ENCODE measurements at places on chromosomes 12 and 14.

DNA sequence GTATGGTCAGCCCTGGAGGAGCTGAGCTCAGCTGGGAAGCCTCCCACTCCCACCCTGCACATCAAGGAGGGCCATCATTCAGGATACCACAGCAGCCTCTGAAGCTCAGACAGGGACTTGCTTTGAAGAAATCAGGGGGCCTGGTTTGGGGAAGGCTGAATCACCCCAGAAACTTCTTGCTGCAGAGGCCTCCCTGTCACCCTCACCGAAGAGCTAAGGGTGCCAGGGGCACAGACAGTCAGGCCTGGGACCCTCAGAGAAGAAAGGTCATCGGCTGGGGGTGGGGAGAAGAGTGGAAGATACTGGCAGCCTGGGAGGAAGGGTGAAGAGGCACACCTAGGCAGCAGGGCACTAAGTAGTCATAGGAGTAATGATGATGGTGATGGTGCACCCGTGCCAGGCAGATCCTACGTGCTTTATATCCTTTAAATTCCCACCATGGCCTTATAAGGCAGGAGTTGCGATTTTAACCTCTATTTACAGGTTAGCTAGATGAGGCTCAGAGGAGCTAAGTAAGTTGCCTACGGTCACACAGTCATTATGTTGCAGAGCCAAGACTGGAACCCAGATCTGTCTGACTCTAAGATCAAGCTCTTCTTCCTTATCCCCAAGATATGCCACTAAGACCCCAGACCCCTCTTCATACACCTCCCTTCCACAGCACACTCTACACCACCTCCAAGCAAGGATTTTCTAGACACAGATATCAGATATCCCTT lies 28.5 kb upstream of the PNMA1 start:
- no peak for DNase-seq

GRCh38 chr12:44224399-44225148 lies 388.7 kb downstream of the TMEM117 start:
- no peak for DNase-seq

DNA sequence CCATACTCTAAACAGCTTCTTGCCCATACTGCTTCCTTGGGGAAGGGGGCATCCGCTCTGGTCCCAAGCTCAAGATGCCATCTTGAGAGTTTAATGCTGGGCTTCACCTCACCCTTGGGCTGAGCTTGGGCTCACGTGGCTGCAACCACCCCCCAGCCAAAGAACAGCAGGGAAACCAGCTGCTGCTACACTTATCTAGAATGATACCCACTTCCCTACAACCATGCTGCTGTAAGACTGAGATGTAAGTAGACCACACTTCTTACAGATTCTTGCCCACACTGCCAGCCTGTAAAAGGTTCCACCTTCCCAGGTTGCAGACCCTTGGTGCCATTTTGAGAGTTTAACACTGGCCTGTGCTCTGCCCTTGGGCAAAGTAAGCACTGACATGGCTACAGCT lies 9.7 kb downstream of the CTSG start:
- DNase-seq: no peak

- DNase-seq: peak; percentile 46
Measured at GRCh38 chr12:43957732-43958372, 122.0 kb downstream of the TMEM117 start.

GRCh38 chr14:53874704-53875103 lies 81.9 kb downstream of the BMP4 start:
- DNase-seq: no peak

DNA sequence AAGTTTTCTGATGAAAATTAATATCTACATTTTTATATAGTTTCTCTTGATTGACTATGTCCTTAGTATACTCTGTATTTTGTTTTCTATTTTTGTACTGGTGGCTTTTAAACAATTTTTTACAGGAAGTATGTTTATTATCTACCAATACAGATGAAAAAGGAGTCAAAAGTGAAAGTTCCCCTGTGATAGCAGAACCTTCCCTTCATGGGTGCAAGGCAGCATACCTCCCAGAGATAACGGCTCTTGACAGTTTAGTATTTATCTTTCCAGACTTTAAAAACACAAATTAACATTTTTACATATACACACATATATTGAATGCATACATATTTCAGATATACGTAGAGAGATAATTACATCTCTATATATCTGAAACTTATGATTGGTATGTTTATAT lies 17.1 kb upstream of the FAM234B start:
- DNase-seq: no peak

DNA sequence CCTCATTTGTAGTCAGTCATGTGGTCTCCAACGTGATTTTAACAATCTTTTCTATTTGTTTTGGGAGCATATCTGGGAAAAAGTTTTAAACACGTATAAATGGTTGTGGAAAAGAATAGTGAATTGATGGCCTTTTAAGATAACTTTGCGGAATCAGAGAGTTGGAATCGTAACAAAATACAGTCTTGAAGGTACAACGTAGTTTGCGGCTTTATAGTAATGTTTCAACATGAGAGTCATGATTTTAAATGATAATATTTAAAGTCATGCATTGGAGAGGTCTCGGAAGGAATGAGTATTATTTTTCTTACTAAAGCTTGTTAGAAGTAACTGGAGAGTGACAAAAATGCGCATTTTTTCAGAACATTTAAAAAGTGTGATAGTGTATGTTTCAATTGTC lies 1.6 kb downstream of the AEBP2 start:
- no peak for DNase-seq

DNA sequence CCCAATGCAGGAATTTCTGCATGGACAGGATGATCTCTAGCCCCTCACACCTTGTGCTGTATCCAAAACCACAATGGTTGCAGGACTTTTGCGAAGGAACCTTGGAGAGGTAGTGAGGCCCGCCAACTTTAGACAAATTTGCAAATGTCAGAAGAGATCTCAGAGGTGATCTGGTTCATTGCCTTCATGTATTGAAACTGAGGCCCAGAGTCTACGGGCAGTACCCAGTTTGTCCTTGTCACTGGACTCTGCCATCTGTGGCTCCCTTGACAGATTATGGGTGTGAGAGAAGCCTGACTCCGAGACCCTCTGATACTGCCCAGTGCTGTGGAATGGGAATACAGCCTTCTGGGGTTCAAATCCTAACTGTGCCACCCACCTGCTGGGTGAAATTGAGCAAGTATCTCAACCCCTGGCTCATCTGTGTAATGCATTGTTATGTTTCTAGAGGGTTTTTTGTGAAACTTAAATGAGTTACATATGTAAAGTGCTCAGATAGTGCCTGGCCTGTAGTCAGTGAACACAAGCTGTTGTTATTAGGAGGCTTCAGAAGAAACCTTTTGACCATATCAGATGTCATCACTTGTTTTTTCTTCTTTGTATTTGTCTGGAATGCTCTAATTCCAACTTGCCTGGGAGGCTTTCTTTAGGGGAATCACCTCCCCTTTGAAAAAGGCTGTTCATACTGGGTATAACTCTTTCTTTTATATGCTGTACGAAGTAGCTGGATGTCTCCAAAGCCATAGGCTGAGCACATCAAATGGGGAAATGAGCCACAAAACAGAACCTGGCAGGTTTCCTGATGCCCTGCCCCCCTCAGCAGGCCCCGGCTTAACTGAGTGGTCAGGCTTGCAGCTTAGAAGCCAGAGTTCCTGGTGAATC lies 71.4 kb upstream of the SRSF5 start:
- DNase-seq: no peak

GRCh38 chr12:70534466-70534865 lies 102.8 kb downstream of the PTPRB start:
- no peak for DNase-seq

DNA sequence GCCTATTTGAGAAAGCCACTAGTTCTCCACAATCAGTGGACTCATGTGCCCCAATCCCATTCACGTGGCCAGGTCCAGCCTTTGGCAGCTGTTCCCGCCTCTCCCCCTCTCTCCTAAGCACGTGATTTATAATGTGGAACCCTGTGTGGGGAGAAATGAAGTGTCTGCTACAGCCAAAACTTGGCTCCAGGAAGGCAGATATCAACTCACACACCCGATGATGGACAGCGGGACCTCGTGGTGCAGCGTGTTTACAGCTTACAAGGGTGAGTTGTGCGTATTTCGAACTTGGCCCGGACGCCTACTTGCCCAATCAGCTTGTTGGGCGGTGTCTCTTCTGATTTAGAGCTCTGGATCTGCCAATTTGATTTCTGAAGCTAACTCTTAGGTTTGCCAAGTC lies 38.1 kb upstream of the FAM181A start:
- DNase-seq: no peak

DNA sequence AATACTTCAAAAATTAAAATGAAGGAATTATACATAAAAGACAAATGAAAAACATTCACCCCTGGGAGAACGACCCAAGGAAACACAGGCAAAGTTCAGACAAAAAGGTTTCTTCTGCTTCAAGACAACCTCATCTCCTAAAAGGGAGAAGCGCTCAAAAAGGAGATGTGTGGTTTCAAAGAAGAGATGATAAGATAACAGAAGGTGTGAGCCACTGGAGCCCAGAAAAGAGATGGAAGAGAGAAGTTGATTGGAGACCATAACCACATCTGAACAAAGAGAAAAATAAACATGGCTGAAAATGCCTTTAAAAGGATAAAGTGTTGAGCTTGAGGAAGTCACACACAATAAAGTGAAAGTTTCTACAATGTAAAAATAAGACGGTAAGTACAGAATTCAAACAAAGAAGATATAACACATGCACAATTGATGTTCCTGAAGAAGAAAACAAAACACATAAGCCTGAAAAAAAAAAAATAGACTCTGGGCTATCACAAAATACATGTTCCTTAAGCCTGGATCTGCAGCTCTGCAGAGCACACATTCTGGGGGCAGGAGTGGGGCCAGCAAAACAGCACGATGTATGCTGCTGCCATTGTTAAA lies 51.6 kb upstream of the C14orf180 start:
- DNase-seq: no peak

DNA sequence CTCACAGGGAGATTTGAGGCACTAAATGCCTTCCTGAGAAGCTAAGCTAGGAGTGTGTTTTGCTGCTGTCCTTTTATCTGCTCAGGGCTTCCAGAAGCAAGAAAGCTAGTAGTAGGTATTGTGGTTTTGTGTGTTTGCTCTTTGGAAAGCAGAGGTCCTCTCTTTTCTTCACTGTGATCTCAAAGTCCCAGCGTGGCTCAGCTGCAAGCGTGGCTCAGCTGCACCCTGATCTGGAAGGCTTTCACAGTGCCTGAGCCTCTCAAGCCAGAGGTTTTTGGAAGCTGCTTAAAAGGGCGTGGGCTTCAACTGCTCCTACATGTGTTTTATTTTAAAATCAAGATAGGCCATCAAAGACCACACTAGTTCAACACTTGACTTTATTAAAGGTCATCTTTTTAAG lies 337.4 kb upstream of the RGS6 start:
- DNase-seq: no peak

DNA sequence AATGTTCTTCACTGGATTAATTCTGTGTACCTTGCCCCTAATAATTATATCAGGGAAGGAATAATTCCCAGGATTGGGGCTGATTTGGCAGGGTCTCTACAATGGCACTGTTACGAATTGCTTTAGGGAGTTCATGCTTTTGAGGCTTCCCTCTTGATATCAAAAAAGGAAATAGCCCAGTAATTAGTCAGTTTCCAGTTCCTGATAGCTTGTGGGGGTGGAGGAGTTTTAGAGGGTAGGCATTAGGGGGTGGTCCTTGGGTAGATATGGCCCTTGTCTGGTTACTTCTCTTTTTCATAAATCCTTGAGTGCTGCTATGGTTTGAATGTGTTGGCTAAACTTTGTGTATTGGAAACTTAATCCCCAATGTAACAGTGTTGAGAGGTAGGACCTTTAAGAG lies 6.1 kb upstream of the SRSF5 start:
- no peak for DNase-seq

- DNase-seq: no peak
Measured at GRCh38 chr14:95197551-95197950, 40.2 kb upstream of the DICER1 start.

DNA sequence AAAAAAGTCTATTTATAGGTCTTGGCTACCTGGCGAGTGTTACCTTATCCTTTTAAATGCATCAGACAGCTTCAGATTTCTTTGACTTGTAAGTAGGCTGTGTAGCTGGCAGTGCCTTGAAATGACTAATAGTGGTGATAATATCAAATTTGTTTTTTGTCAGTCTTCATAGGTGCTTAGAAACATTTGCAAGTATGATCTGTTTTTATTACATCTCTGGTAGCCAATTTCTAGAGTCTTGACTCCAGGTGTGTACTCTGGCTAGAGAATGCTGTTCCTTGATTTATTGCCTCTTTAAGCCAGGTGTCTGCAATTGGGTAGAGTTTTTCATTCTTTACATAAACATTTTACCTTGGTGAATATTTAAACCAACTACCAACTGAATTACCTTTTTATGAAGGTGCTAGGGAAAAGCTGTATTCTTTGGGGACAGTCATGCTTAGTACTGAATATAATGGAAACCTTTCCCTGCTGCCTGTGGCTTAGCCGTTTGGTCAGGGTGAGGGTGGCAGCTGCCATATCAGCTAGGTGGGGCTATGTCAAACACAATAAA lies 32.6 kb downstream of the MLXIP start:
- no peak for DNase-seq

DNA sequence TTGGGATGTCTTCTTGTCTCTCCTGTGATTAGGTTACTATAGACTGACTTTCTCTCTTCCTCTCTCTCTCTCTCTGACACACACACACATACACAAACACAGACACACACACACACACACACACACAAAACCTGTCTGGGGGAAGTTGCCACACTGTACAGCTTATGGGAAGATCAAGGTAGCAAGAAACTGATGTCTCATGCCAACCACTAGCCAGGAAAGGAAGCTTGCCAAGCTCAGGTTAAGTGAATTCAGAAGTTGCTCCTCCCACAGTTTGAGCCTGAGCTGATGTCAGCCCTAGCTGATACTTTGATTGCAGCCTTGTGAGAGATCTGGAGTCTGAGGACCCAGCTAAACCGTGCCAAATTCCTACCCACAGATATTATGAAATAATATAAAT lies 67.1 kb downstream of the PPFIA2 start:
- no peak for DNase-seq

Data from fibroblast of skin of left quadriceps (primary cell).